ENCODE measurements at places on chromosomes 3 and 15. TPM values are rescaled to one million over a fixed set of nuclear protein-coding genes. Genes with fewer than 3 reads are reported as not detected.
A peak's percentile ranks its signal among the peaks of the same experiment; 100 is the strongest.

Gene CACNA2D3
- total RNA-seq: 13.5 TPM

Gene RNF111
- 18.3 TPM for total RNA-seq

Gene CFAP100
- total RNA-seq: not detected

Gene DTX3L
- total RNA-seq: 26.6 TPM

Gene P2RY13
- total RNA-seq: 0.61 TPM

Gene ADGRG7
- total RNA-seq: not detected

DNA sequence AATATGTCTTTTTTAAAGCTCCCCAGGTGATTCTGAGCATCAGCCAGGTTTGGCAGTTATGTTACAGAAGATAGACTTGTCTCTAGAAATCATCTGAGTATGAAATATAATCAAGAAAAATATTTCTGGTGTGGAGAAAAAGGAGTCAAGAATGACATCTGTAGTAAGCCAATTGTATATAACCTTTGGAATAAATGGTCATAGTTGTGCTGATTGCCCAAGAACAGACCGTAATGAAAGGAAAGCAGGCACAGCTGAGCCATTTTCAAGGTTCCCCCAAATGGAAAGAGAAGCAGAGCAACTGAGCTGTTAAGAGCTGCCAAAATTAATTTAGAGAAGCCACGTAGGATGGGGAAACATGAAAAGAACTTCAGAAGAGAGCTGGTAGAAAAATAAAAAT is 26.6 kb downstream of the GOLM2 start:
- no peak overlapping the region for H3K27ac ChIP-seq
- H3K4me3 ChIP-seq: no peak overlapping the region
- DNase-seq: no peak
- no peaks in the 10 kb centered on the region for H3K4me1 ChIP-seq

DNA sequence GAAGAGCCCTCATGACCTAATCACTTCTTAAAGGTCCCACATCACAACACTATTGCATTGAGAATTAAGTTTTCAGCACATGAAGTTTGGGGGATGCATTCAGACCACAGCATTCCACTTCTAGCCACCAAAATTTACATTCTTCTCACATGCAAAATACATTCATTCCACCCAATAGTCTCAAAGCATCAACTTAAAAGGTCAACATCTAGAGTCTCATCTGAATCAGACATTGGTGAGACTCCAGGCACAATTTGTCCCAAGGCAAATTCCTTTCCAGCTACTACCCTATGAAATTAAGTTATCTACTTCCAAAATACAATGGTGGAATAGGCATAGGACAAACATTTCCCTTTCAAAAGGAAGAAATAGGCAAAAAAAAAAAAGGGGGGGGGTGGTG is 64.9 kb downstream of the PLSCR2 start:
- H3K27ac ChIP-seq: no peak overlapping the region
- no peaks in the 10 kb centered on the region for H3K4me1 ChIP-seq
- DNase-seq: no peak
- no peaks in the 10 kb centered on the region for H3K36me3 ChIP-seq
- no peaks in the 10 kb centered on the region for H3K27me3 ChIP-seq

- DNase-seq: no peak
- H3K36me3 ChIP-seq: no peaks in the 10 kb centered on the region
- H3K27ac ChIP-seq: no peak overlapping the region
- H3K4me3 ChIP-seq: no peak overlapping the region
- H3K4me1 ChIP-seq: no peaks in the 10 kb centered on the region
These were observed 12.4 kb downstream of the ADIPOQ start for GRCh38 chr3:186854954-186855353.

DNA sequence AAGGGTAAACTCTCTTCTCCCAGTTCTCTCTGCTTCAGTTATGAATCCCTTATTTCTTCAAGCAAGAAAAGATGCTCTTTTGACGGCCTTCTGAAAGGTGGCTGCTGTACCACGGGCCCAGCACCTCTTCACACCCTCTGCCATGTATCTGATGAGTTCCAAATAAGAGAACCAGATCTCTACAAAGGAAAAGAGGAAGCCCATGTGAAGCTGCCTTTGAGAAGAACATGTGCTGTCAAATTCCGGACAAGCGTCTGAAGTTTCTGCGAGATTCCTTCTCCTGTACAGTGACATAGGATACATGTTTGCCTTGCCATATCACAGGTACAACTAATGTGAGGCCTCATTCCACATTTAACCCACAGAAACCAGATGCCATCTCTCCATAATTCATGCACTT is 59.2 kb downstream of the SH3BP5 start:
- no peaks in the 10 kb centered on the region for H3K36me3 ChIP-seq
- no peak overlapping the region for H3K4me3 ChIP-seq
- no peak overlapping the region for H3K27ac ChIP-seq
- peaks cover 16% of the 10 kb centered on the region for H3K4me1 ChIP-seq
- H3K27me3 ChIP-seq: no peaks in the 10 kb centered on the region

GRCh38 chr3:183884097-183884426 is 618 bp downstream of the PARL start:
- H3K4me1 ChIP-seq: peaks cover 18% of the 10 kb centered on the region
- DNase-seq: no peak
- H3K27ac ChIP-seq: peak overlapping the region; percentile 82
- peak overlapping the region; percentile 91 for H3K4me3 ChIP-seq

DNA sequence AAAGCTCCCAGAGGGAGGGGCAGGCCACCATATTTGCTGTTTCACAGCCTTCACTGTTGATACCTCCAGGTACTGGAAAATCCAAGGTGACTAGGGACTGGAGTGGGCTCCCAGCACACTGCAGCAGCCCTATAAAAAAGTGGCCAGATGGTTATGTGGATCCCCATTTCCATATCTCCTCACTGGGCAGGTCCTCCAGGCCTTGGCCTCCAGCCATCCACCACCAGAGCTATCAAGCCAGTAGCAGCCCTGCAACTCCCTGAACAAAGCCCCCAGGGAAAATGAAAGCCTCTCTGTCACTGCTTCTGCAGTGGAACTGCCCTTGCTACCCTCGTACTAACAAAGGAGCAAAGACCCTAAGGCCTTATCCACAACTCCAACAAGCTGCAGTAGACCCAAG is 58.4 kb downstream of the ILDR1 start:
- no peaks in the 10 kb centered on the region for H3K36me3 ChIP-seq
- H3K27me3 ChIP-seq: no peaks in the 10 kb centered on the region

DNA sequence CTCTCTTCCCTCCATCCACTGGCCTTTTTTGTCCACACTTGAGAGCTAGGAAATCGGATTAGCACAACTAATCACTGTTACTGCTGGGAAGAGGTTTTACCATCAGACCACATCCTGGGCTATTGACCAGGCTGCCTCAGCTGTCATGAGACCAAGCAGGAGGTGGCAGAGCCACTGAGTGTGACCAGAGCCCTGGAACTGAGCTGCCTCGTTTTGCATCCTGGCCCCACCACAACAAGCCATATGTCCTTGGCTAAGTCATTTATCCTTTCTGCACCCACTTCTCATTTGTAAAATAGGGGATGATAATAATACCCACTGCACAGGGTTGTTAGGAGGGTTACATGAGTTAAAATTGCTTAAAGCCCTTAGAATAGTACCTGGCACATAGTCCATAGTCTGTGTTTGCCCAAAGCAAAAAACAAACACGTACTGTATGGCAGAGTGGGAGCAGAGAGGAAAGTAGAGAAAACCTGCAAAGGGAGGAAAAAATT is 34.1 kb downstream of the TMEM158 start:
- no peak overlapping the region for H3K4me3 ChIP-seq
- no peaks in the 10 kb centered on the region for H3K36me3 ChIP-seq
- no peaks in the 10 kb centered on the region for H3K27me3 ChIP-seq
- H3K4me1 ChIP-seq: no peaks in the 10 kb centered on the region

GRCh38 chr3:36926292-36926897 is 18.5 kb downstream of the TRANK1 start:
- H3K27me3 ChIP-seq: no peaks in the 10 kb centered on the region
- no peak for DNase-seq
- no peaks in the 10 kb centered on the region for H3K36me3 ChIP-seq
- no peaks in the 10 kb centered on the region for H3K4me1 ChIP-seq

- H3K36me3 ChIP-seq: no peaks in the 10 kb centered on the region
- no peak for DNase-seq
- no peak overlapping the region for H3K27ac ChIP-seq
- H3K4me1 ChIP-seq: peaks cover 16% of the 10 kb centered on the region
- H3K27me3 ChIP-seq: no peaks in the 10 kb centered on the region
These were observed 1.3 kb upstream of the RBP1 start for GRCh38 chr3:139540651-139541531.

- H3K4me1 ChIP-seq: peaks cover 11% of the 10 kb centered on the region
- H3K4me3 ChIP-seq: peak overlapping the region; percentile 51
- no peak for DNase-seq
- H3K36me3 ChIP-seq: no peaks in the 10 kb centered on the region
- no peaks in the 10 kb centered on the region for H3K27me3 ChIP-seq
These were observed 40.0 kb upstream of the TRH start for GRCh38 chr3:129934234-129935123.

DNA sequence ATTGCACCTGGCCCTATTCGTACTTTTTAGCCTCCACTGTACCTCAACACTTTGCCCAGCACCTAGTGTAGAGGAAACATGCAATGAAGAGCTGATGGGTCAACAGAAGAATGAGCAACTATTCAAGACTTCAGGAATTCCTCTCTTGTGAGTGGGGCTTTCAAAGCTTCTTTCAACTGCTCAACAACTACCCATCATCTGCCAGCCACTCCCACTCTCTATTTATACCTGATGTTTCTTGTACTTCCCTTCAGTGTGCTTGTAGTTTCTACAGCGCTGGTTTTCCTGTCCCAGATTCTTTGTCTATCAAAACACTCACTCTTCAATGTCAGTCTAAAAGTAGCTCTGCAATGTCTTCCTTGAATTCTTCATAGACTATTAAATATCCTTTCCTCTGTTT is 168.3 kb upstream of the LPP start:
- no peaks in the 10 kb centered on the region for H3K36me3 ChIP-seq
- peaks cover 25% of the 10 kb centered on the region for H3K4me1 ChIP-seq
- H3K27me3 ChIP-seq: no peaks in the 10 kb centered on the region
- no peak for DNase-seq
- H3K27ac ChIP-seq: peak overlapping the region; percentile 47
- no peak overlapping the region for H3K4me3 ChIP-seq

- H3K4me3 ChIP-seq: no peak overlapping the region
- DNase-seq: no peak
- H3K27ac ChIP-seq: peak overlapping the region; percentile 87
- no peaks in the 10 kb centered on the region for H3K36me3 ChIP-seq
- H3K4me1 ChIP-seq: peaks cover 66% of the 10 kb centered on the region
These were observed 180.7 kb downstream of the KLHL25 start for GRCh38 chr15:85614059-85614458.

DNA sequence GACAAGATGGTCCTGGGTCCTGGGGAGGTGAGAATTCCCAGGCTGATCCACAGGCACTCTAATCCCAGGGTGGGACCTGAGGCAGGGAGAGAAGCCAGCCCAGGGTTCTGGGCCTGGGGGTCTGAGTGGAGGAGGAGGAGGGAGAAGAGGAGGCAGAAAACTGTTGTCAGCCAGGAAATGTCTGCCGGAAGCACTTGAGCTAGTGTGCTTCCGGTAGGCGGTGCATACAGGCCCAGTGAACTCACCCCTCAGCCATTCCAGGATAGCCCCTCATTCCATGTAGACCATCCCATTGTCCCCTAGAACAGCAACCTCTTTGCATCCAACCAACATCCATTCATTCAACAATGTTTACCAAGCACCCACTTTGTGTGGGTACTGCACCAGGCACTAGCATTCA is 47.9 kb upstream of the LCTL start:
- H3K4me3 ChIP-seq: no peak overlapping the region
- H3K4me1 ChIP-seq: no peaks in the 10 kb centered on the region
- H3K27me3 ChIP-seq: no peaks in the 10 kb centered on the region
- no peaks in the 10 kb centered on the region for H3K36me3 ChIP-seq
